ENCODE measurements at places on chromosomes 1 and 21.

- peak; percentile 30 for DNase-seq
Observed at GRCh38 chr1:93608187-93609109, 73.2 kb downstream of the BCAR3 start.

GRCh38 chr1:9065213-9065751 lies 4.2 kb downstream of the SLC2A5 start:
- no peak for DNase-seq

DNA sequence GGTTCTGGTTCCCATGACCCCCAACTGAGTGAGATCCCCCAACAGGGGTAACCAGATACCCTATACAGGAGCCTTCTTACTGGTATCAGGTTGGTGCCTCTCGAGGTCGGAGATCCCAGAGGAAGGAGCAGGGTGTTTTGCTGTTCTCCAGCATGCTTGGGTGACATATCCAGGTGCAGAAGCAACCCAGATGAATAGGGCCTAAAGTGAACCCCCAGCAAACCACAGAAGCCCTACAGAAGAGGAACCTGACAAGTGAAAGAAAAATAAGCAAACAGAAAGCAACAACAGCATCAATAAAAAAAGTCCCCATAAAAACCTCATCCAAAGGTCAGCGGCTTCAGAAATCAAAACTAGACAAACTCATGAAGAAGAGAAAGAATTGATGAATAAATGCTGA lies 633.4 kb upstream of the CXADR start:
- DNase-seq = no peak

- DNase-seq = peak; percentile 52
Observed at GRCh38 chr1:221263831-221264767, 384.9 kb downstream of the HLX start.

DNA sequence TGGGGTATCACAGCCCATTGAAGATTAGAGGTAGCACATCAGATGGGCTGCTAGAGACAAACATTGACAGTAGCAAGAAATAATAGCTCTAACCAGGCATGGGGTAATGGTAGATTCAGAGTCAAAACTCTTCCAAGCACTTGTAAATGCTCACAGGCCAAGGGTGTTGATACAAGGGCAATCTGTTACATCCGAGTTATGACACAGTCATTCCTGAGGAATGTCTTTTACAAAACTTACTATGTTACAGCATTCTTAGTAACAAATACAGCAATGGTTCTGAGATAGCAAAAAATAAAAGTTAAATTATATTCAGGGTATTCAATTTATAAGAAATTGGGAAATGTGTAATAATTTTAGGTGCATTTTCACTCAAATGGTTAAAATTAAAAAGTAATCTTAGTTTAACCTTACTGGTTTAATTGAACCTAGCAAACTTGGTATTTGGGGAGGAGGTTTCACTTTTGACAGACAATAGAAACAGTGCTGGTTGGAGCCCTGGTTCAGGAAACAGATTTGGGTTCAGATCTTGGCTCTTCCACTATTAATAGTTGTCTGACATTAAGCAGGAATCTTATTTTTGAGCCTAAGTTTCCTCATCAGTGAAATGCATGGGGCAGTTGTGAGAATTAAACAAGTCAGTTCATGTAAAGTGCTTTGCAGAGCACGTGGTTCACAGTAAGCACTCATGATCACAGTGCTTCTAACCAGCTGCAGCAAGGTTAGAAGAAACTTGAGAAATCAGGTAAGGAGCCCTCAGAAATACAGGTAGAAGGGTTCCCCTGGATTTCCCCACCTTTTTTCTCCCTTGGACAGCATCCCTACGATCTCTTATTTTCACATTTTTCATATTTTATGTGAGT lies 4.4 kb downstream of the ST3GAL3 start:
- no peak for DNase-seq

DNA sequence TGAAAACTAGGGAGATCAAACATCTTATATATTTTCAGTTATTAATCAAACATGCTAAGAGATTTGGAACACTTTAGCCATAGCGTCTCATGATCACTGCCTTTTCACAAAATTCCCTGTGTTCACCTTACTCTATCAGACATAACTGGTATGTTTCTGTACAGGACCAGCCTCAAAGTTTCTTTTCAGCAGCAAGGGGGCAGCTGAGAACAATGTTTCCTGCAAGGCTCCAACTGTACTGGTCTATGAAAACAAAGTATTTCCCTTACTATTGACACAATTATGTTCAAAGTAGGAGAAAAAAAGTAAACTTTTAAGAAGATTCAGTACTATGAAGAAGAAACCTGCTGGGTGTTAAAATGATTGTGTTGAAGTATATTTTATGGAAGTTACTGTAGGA lies 98.5 kb downstream of the ATF6 start:
- DNase-seq = no peak

GRCh38 chr1:2455757-2456156 lies 20.3 kb upstream of the PLCH2 start:
- no peak for DNase-seq

DNA sequence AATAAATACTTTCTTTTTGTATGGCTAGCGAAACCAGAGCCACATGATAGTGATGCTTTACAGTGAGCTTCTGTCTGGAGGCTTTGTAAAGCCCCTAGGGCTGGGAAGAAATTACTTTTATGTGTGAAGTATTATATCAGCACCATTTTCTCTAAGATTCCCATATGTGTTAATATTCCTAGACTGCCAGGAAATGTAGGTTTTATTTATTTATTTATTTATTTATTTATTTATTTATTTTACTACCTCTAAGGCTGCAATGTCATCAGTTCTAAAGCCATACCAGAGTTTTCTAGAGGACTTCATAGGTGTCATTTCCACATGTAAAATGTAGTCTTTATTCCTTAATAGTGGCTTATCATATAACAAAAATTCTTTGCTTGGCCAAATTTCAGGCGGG lies 4.4 kb upstream of the CHI3L1 start:
- DNase-seq = no peak

DNA sequence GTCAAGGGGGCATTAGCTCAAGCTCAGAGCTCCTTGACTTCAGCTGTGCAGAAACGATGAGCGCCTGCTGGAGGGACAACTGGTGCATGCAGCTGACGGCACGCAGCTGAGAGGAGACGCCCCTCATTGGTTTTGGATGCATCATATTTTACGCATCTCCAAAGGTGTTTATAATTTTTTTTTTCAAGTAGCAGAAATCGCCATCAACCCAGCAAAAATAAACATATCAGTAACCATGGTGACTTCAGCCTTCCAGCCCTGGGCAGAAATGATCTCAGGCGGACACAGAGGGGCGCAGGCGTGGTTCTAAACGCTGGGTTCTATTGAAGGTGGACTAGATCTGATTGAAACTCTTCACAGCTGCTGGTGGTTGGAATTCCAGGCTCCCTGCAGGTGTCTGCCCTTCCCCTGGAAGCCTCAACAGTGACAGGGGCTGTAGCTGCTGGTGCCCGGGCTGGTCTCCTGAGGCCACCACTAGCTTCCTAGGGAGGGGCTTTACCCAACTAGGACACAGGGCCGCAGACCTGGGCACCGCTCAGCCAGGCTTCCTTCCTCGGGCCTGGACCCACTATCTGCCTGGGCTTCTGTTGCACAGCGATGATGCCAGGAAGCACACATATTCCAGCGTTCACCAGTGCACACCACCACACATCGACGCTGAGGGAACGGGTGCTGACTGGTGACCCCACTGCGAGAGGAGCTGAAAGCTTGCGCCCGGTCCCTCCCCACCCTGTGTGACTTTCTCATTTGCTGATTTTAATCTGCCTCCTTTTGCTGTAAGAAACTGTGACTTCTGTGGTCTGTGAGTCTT lies 63.7 kb upstream of the ABCG1 start:
- no peak for DNase-seq

GRCh38 chr1:30305519-30305918 lies 417.9 kb downstream of the MATN1 start:
- DNase-seq = no peak

GRCh38 chr1:66575739-66576138 lies 41.8 kb downstream of the SGIP1 start:
- DNase-seq = no peak

DNA sequence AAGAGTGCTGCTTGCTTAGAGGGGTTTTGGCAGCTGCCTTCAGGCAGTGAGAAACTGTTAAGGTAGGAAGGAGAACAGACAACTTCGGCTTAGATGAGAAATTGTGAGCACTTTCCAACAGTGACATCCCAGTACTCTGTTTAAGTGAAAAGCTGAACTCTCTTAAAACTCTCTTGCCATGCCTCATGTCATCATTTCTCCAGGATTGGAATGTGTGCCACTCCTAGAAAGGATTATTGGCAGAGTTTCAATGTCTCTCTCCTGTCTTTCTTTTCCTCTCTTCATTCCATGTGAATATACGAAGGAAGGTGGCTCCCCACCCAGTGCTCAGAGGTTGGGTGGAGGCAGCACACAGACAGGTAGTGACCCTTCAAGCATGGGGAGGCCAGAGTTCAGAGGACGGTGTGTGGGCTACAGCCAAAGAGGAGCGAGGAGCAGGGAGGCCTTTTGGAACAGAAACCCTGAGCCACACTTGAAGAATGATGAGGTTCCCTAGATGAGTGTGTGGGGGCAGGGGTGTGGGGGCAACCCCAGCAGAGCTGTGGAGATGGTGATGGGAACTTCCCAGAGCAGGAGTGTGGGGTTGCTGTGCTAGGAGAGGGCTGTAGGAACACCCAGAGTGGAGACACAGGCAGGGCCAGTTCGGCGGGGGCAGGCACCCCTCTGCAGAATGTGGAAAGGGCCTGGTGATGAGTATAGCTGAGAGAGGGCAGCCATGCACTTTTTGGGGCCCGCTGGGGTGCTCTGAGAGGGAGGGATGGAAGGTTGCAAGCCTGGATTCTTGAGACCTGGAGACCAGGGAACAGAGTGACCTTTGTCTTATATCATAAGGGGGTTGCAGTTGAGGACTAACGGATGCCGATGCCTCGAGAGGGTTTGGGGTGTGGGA lies 58.8 kb downstream of the GALNT2 start:
- no peak for DNase-seq

- DNase-seq = no peak
Observed at GRCh38 chr1:93556291-93556690, 108.4 kb downstream of the FNBP1L start.

- no peak for DNase-seq
Observed at GRCh38 chr1:211579440-211580302, 710 bp upstream of the SLC30A1 start.

DNA sequence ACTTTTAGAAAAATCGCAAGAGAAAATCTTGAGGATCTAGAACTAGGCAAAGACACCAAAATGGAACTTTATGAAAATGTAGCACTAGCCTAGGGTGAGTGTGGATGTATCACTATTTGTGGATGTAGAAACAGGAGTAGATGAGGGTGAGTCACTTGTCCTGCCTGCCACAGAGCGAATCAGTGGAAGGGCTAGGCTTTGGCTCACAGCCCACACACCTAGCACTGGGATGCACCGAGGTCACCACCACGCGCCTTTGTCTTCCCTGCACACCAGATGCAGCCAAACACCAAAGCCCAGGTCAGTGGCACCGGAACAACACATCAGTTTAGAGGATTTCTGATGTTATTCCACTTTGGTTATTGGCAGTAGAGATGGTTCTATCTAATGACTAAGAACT lies 38.2 kb downstream of the PKNOX1 start:
- DNase-seq = no peak

- no peak for DNase-seq
Observed at GRCh38 chr1:153537376-153537730, 1.6 kb upstream of the S100A6 start.

DNA sequence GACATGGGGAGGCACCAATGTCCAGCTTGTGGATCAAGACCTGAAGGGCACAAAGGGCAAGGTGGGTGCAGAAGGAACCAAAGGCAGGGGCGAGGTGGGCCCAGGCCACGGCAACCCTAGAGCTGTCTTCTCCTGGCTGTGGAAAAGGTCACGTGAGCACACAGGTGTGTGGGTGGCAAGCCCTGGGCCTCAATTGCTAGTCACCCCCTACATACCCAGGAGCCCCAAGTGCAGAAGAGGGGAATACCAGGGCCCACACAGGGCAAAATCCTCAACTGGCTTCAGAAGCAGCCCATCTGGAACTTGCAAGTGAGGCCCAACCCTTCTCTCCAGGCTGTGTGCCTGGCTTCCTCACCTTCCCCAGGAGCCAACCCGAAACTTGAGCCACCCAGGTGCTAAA lies 25.6 kb downstream of the ZBTB17 start:
- peak; percentile 64 for DNase-seq

- peak; percentile 53 for DNase-seq
Observed at GRCh38 chr1:115089420-115090185, at the start of gene TSPAN2. Gene TSPAN2, minus strand, starts transcription at chr1:115089503. Its CDS starts 71 bp downstream, at chr1:115089432.

GRCh38 chr1:53765657-53766056 lies 26.7 kb upstream of the GLIS1 start:
- no peak for DNase-seq

GRCh38 chr1:39017266-39017665 lies 8.9 kb upstream of the NDUFS5 start:
- no peak for DNase-seq

DNA sequence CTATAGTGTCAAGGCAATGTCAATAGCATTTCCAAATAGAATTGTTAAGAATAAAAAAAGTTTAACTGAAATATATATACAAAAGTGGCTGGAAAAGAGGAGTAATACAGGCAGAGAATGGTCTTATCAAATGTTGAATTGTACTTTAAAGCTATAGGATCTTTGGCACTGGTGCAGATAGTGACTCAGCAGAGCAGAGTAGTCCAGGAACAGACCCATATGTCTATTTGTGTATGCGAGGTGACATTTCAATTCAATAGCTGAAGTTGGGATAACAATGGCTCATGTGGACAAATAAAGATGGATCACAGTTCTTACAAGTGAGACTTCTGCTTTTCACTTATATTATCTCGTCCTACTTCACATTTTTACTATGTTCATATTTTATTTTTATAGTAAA lies 543.0 kb upstream of the B3GALT2 start:
- DNase-seq = no peak

DNA sequence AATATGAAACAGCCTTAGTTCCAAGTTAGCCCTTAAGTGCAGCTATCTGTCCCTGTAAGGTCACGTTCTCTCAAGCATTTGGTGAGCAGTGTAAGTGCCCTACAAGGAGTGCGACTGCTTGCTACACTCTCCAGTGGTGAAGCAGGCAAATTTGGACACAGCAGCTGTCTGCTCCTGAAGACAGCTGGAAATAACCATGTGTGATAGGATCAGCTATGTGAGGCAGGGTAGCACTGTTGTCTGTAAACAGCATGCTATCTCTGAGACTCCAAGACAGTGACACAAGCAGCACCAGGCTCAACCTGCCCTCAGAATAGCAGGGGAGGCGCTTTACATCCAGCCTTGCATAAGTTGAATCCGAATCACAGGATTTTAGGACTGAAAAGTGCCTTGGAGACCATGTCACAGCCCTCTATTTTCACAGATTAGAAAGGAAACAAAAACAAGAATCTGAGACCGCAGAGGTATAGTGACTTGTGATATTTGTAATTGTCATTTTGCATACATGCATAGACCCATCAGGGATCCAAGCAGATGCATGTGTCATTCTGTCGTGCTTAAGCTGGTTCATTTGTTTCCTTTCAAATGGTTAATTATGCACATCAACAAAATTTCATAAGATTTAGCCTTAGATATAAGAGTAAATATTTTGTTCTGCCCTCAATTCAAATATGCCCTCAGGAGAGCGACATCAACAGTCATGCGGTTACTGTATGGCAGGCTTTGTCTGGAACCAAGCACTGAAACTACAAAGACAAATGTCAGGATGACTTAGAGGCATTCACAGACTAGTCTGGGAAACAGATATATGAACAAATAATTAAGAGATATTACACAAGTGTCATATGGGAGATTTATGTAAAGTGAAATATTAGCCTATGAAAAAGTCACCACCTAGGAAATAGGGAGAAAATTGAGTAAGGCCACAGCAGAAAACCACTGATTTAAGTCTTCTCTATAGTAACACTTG lies 134.9 kb upstream of the NRIP1 start:
- no peak for DNase-seq

All from stimulated activated CD4-positive, alpha-beta T cell treated with anti-CD3 and anti-CD28 coated beads, Interleukin-2, amount 100 ng/mL, for 24 hours (primary cell).